Stimulated activated CD4-positive, alpha-beta T cell treated with anti-CD3 and anti-CD28 coated beads, Interleukin-1b, Interleukin-23, amount 100 ng/mL, for 24 hours (primary cell): ENCODE measurements at places on chromosomes 2 and 18.

DNA sequence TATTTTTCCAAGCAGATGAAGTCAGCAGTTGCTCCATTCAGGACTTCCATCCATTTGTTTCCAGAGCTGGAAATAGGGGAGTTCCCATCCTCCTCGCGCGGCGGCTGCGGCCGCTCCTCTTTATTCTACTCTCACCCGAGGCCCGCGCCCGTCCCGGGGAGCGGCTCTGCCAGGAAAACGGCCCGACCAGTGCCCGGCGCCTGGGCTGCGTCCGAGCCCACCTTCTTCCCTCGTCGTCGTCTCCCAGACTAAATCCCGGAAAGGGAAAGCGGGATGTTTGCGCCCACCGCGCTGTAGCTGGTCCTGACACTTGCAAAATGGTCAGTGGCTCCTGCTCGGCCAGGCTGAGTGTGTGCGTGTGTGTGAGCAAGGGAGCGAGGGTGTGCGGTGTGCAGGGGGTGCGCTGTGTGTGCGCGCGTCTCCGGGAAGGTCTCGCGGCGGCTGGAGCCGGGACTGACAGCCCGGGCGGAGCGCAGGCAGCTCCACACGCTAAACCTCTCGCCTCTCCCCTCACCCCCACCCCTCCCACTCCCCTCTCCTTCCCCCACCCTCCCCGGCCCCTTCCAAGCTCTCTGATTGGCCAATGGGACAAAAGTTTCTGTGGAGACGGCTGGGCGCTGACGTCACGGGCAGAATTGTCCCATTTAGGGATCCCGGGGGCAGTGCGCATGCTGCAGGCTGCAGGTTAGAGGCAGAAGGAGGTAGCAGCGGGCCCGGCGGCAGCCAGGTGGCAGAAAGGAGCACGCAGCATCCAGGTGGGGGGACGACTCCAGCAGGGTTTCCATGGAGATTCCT lies at the start of gene NOL4:
TSS of gene NOL4 (minus strand) at position 491 of the 795 bp plus-strand sequence. CDS start 1,660 bp downstream, outside the sequence.
- DNase-seq: no peak

DNA sequence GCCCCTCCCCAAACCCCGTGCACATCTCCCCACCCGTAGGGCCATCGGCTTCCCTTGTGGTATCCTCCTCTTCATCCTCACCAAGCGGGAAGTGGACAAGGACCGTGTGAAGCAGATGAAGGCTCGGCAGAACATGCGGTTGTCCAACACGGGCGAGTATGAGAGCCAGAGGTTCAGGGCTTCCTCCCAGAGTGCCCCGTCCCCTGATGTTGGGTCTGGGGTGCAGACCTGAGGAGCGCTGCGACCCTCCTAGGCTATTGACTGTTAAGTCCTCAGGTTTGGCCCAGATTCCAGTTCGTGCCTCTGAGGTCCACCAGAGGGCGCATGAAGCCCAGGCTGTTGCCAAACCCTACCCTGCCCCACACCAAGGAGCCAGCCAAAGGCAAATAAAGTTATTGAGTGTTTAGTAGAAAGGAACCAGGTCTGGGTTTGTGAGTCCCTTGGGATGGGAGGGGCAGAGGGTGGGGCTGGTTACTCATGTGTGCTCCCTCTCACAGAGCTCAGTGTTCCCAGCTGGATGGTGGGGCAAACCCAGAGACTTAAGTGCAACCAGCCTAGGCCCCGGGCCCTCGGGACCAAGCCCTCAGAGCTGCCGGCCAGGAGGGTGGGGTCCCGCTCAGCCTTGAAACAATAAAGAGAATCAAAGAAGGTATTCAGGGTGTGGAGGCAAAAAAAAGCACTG lies 2.4 kb downstream of the PNKD start:
- peak; percentile 61 for DNase-seq

GRCh38 chr2:54313147-54313546 lies 57.1 kb upstream of the TSPYL6 start:
- DNase-seq: no peak

GRCh38 chr2:58921676-58922075 lies 680.6 kb upstream of the FANCL start:
- DNase-seq: no peak

- DNase-seq: no peak
Measured at GRCh38 chr2:216690853-216691741, 4.3 kb downstream of the IGFBP5 start.

- no peak for DNase-seq
Measured at GRCh38 chr2:161321944-161322648, 13.9 kb downstream of the PSMD14 start.

DNA sequence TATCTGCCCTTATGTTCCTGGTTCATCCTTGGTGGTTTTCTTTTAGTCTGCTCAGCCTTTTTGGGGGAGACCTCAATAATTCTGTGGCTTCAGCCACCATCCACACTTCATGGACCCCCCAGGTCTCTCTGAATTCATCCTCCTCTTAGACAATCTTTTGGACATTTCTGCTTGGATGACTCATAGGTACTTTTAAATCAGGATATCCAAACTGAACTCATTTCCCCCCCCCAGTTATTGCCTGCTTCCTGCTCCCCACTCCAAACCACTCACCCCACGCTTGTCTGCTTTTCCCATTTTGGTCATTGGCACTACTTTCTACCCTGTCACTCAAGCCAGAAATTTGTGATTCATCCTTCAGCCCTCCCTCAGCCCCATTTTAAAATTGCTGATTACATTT lies 78.5 kb downstream of the TANC1 start:
- DNase-seq: no peak

DNA sequence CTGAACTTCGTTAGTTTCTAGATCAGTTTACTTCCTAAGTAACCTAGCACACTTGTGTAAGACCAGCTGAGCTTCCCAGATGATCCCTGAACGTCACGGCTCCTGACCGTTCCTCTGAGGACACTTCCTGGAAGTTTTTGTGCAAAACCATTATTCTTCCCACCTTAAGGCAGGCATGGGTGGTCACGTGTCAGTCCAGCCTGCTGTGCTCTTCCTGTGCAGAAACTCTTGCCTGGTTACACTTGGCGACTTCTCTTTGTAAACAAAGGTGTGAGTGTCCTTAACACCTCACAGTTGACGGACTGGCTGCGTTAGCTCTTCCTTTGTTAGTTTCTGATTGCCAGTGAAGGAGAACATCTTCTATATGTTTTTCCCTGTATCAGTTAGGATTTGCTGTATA lies 118.3 kb downstream of the SH3RF3 start:
- DNase-seq: no peak

- DNase-seq: no peak
Measured at GRCh38 chr2:113185664-113186432, 12.1 kb downstream of the PSD4 start.

DNA sequence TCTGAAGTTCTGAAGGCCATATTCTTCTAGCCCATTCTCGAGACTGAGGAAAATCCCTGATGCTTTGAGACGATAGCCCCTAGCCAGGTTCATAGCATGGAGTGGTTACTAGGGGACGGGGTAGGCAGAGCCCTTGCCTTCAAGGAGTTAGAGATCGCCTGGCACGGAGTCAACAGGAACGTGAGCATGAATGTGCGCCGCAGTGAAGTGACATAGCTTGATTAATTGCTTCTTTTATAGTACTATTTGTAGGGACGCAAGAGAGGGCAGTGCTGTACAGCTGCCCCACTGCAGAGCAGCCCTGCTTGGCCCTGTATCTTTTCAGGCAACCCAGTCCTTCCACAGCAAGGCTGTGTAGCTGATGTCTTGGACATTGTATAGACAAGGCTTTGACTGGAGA lies 26.2 kb downstream of the HRH4 start:
- DNase-seq: no peak

- no peak for DNase-seq
Measured at GRCh38 chr2:28052691-28053090, 162.2 kb downstream of the BABAM2 start.

DNA sequence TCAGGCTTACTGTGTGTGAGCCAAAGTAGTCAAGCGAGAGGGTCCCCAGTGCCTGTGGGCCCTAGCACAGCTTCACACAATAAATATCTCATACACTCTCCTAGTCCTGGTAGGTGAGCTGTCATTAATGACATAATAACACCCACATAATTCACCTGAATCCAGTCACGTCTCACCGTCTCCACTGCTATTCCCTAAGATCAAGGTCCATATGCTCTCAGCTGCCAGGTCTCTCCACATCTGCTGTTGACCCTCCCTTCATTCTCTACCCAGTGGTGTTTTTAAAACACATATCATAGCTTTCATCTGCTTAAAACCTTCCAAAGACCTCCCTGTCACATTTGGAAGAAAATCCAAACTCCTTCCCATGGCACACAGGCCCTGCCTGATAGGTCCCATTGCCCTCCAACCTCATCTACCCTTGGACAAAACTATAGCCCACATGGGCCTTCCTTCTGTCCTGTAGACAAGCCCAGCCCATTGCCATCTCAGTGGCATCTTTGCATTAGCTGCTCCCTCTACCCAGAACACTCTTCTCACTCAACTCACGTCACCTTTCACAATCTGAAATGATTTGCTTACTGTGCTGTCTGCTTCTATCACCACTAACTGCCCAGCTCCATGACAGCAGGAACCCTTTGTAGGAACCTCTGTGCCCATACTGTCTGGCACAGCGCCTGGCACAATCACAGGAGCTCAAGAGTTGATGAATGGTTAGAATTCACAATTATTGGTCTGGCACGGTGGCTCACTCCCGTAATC lies 7.5 kb downstream of the KCNG3 start:
- no peak for DNase-seq

DNA sequence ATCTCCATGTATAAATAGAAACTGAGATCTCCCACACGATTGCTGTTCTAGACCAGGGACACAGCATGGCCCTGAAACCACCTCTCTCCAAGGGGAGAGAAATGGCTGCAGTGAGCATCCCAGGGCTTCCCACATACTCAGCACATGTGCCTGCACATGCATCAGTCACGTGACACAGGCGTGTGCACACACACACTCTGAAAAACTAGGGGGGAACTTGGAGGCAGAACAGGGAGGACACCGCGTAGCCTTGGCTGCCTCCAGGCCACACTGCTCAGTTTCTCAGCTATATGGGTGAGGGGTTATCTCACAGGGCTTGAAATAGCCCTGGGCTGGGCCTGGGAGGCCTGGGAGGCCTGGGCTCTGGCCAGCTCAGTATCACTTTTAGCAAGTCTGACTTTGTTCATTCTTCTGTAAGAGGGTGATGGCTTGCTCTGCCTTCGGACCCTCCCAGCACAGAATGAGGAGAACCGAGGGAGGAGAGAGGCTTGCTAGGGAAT lies 66.9 kb downstream of the EMX1 start:
- no peak for DNase-seq
